ENCODE measurements at places on chromosomes 7 and 10.
A peak's percentile ranks its signal among the peaks of the same experiment; 100 is the strongest.

DNA sequence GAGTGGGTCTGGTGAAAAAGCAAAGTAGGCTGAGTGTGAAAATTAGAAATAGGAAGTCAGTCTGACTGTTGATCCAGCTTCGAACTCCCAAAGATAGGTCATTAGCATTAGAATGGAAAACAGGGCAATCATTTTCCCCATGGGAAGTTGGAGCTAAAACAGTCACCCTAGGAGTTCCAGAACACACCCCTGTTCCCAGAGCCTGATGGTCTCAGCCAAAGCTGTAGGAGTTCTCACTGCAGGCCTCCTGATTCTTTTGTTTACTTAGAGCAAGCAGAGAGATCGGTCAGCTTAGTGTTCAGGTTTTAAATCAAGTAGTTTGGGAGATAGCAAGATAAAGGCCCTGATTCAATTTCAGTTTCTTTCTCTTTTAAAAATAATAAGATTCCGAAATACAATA is 28.8 kb upstream of the JCAD start:
- DNase-seq = no peak

GRCh38 chr10:47091421-47091820 is 180.2 kb downstream of the PTPN20 start:
- DNase-seq = no peak

- DNase-seq = no peak
Observed at GRCh38 chr10:29026065-29026797, 262.6 kb upstream of the LYZL1 start.

DNA sequence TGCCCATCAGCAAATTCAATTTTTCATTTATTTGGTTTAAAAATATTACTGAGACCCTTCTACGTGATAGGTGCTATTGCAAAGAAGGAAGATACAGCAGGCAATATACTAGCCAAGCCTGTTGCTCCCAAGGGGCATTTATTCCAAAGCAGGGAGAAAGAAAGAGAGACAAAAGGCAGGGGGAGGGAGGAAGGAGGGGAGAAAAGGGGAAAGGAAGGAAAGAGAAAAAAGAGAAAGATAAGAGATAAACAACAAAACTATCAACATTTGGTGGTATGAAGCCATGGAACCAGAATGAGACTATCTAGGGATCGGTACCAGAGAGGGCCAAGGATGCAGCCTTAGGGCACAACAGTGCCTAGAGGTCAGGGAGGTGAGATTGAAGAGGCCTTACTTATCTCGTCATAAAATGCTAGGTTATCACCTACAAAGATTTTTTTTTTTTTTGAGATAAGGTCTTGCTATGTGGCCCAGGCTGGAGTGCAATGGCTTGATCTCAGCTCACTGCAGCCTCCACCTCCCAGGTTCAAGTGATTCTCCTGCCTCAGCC is 55.3 kb upstream of the CAPZA2 start:
- DNase-seq = no peak

- DNase-seq = no peak
Observed at GRCh38 chr7:157472311-157473050, 135.7 kb downstream of the DNAJB6 start.

- DNase-seq = no peak
Observed at GRCh38 chr10:49615213-49615612, 1.4 kb downstream of the CHAT start.

DNA sequence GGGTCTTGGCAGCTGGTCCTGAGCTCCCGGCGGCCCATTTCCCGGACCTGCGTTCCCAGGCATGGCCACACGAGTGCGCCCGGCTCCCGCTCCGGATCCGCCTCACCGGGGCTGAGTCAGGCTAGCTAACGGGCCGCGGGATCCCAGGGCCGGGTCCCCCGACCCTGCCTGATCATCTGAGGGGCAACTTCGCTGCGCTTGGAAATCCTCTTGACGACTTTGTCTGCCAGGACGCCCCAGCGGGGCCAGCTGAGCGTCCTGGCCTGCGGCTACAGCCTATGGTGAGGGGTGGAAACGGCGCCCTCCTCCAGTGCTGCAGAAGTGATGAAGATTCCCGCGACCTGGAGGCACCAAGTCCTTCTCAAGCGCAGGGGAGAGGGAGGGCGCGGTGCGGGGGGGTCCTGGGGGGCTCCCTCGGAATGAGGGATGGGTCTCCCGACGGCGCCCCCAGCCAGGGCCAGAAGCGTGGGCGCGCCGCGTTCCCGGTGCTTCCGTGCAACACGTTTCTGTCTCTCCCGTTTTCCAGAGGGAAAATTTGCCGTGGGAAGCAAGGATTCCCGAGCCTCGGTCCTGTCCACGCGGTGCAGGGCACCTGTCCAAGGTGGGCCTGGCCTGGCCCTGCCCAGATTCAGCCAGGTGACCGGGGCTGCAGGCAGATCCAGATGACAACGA is 212.4 kb downstream of the CCSER2 start:
- peak; percentile 80 for DNase-seq

DNA sequence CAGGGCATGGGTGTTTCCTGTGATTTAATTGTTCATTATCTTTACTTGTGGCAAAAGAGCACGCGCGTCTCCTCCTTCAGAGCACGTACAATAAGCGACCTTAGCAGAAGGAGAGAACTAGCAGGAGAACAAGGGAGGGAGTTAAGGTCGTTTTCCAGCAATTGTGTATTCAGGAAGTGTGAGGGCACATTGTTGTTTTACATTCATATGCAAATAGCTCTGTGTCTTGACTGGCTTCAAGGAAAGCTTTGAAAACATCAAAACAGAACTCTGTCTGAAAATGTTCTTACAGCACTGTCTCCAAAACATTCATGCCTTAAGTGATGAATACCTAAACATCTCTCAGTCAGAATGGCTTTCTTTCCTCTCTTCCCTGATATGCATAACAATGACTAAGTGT is 499.1 kb downstream of the ACTR3B start:
- DNase-seq = no peak

GRCh38 chr7:106070201-106070551 is 41.9 kb downstream of the SYPL1 start:
- DNase-seq = no peak

- no peak for DNase-seq
Observed at GRCh38 chr10:36341471-36341870, 699.4 kb upstream of the FZD8 start.

- no peak for DNase-seq
Observed at GRCh38 chr10:76281659-76282058, 850.2 kb downstream of the LRMDA start.

DNA sequence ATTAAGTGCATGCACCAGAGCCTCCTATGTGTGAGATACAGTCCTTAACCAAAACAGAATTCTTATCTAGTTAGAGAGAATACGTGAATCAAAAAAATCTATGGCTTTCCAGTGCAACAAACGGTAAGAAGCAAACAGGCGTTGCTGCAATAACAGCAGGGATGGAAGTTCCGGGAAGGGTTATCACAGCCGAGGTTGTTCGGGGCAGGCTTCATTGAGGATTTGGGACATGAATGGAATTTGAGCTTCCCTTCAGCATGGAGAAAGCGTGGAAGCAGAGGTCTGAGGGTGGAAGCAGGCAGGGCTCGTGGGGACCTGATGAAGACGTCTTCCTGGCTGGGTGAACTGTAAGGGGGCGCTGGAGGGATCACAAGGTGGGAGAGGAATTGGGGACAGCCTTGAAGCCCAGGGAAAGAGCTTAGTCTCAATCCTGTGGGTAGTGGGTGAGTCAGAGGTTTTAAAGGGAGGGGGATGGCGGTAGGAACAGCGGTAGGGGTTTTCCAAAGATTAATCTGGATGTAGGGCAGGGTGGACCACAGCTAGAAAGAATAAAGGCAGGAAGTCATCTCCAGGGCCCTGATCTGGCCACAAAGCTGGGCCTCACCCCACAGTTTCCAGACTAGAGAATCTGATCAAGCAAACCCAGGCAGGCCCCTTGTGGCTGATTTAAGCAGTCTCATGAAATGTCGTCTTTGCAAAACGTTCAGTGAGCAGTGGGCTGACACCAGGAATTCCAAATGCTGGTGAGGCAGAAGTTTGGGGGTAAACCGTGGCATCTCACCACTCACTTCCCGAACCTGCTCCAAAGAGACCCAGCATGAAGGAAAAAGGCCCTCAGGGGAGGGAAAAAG is 65.1 kb downstream of the CALML3 start:
- DNase-seq = no peak

GRCh38 chr7:86745013-86745745 is 101.5 kb downstream of the GRM3 start:
- no peak for DNase-seq

GRCh38 chr7:149714910-149715471 is 58.4 kb downstream of the ZNF467 start:
- DNase-seq = no peak

- no peak for DNase-seq
Observed at GRCh38 chr10:48505394-48506112, 99.3 kb downstream of the ARHGAP22 start.

- no peak for DNase-seq
Observed at GRCh38 chr7:25295387-25295786, 67.1 kb upstream of the NPVF start.

GRCh38 chr7:74225400-74225799 is 15.6 kb downstream of the LAT2 start:
- DNase-seq = no peak

DNA sequence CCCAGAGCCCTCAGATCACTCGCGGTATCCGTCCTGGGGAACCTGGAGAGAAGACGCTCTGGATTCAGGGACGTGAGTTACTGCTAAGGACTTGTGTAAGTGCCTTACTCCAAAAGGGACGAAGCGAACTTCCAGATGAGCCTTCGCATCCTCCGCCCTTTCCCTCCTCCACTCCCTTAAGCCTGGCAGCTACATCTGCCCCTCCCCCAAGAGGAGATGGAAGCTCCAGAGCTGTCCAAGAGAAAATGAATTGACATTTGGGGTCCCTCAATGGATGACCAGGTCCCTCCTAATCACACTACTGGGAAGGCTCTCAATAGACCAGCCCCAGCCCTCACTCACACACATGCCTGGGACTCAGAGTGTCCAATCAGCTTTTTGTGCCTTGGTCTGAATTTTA is 31.3 kb upstream of the GDF10 start:
- no peak for DNase-seq

DNA sequence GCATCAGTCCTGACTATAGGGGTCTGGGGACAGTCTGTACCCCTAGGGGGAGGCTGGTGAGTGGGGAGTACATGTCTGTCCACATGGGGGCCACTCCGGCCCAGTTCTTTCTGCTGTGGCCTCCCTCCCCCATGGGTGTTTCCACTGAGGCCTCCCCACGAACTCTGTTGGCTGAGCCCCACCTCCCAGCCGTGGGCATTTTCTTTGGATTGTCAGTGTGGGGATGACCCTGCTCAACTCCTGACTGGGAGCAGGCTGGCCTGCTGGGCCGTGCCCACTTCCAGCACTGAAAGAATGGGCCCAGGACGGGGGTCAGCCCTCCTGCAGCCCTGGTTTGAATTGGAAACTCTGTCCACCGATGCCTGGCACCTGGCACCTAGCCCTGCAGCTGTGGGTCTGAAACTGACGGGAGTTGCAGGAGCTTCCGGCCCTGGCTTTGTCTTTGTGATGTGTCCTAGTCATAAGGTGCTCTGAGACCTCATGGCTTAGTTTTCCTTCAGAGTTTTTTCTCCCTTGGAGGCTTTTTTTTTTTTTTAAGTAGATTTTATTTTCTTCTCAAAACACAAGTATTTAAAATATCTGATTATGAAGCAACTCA is 46.5 kb downstream of the LHPP start:
- no peak for DNase-seq

GRCh38 chr10:15642095-15642494 is 77.6 kb downstream of the ITGA8 start:
- no peak for DNase-seq

- DNase-seq = no peak
Observed at GRCh38 chr7:78139335-78139734, 340.8 kb downstream of the PHTF2 start.

GRCh38 chr10:105037022-105037421 is 395.9 kb downstream of the SORCS3 start:
- DNase-seq = no peak

Measured in GM10248 (cell line).